Foreskin fibroblast (primary cell): ENCODE measurements at places on chromosomes 7 and 10.

GRCh38 chr7:47617131-47617530 is 35.2 kb upstream of the TNS3 start:
- no peak for DNase-seq

GRCh38 chr7:36190447-36191291 is 37.6 kb downstream of the EEPD1 start:
- no peak for DNase-seq

GRCh38 chr10:92575961-92576360 is 2.1 kb upstream of the IDE start:
- DNase-seq = peak; percentile 46

- DNase-seq = peak; percentile 96
These were observed 23.6 kb downstream of the DDIT4 start for GRCh38 chr10:72297281-72297804.

DNA sequence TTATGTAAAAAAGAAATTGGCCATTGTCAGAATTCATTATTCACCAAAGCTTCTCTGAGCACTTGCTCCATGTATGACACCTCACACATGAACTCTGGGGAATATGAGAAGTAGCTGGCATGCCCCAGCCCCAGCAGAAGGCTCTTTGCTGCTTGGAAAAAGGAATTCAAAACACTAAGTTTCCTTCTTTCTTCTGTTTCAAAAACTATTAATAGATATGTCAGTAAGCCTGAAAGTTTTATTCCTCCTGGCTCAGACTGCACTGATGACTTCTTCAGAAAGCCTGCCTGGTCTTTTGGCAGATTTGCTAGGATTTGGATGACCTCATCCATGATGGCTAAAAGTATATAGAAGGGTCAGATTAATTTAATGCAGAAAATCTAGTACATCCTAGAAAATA is 511.0 kb downstream of the GFRA1 start:
- DNase-seq = peak; percentile 83

DNA sequence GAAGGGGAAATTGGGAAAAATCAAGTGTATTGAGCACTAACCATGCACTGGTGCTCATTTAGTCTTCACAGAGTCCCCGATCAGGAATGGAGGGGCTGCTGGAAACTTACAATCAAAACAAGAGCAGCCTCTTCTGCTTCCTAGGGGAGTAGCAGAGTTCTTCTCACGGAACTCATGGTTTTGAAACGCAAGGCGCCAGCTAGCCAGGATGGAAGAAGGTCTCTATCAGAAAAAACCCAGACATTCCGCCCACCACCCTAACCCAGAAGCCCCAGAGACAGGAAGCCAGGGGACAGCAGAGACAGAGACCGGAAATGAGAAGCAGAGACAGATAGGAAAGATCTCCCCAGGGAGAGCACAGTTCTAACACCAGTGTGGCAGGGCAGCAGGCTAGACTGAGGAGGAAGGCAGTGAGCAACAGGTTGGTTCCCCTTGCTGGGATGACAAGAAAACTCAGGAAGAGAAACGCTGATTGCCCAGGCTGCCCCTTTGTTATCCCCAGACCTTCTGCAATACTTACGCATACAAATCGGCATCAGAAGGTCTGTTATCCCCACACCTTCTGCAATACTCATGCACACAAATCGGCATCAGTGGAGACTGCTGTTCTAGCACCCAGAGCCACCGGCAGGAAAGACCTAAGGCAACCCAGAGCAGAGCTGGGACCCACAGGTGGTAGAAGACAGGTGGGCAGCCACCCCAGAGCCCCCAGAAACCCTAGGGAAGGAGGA is 99.2 kb downstream of the CPXM2 start:
- DNase-seq = no peak

- no peak for DNase-seq
These were observed 90.4 kb downstream of the TAF3 start for GRCh38 chr10:7908541-7909210.

GRCh38 chr7:158075633-158076001 is 512.0 kb downstream of the PTPRN2 start:
- no peak for DNase-seq

DNA sequence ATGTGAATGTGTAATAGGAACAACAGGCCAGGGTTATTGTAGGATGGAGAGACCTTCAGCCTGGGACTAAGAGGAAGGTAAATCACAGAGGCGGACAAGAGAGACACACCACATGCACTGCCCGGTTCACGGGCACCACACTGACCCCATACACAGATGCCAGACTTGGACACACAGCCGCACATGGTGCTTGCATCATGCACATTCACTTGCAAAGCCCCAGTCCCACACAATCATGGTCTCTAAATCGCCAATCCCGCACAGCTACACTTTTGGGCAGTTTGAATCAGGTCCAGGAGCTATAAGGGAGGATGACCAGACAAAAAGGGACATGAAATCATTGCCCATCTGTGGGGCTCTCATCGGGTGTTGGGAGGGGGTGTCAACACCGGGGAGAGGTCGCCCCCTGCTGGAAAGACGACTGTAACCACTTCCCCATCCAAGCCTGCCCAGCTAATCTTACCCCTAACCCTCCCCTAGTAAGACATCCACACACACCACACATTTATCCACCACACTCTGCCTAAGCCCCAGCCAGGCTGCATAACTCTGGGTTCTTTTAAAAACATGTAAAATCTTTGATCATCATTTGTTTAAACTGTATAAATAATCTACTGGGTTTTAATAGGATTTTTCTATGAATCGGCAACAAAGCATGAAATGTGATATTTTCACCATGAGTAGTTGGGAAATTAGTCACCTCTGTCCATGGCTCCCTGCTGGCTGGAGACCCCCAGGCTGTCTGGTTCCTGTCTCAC is 40.5 kb upstream of the SLF2 start:
- DNase-seq = peak; percentile 48

GRCh38 chr10:119663866-119664698 is 12.9 kb downstream of the BAG3 start:
- DNase-seq = peak; percentile 43

GRCh38 chr10:3104251-3104918 is 37.0 kb downstream of the PFKP start:
- no peak for DNase-seq

DNA sequence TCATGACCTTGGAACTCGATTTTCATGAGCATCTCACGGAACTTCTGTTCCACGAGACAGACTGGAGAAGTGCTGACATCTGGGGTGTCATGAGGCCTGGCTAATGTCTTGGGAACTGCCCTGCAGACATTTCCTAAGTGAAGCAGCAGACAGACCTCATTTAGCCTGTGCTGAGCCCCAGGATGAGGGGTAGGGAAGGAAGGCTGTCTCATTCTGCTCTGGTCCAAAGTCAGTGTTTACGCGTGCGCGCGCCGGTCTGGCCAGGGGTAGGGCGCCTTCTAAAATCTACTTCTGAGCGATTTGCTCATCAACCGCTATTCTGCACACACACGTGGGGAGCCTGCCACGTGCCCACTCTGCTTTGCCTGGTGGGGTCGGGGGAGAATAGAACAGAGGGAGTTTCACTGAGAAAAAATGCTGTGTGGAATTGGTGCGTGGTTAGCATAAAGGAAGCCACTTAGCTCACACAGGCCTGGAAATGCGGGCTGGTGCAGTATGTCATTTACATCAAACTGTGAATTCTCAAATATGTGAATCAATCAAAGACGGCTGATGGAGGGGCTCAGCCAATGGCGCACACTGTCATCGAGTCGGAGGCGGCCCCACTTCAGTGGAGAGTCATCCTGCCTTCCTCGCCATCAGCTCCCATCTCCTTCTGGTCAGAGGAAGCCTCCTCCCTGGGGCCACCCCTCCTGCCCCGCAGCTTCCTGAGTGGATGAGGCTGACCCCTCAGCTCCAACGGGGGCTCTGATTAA is 335.1 kb downstream of the ADARB2 start:
- DNase-seq = no peak

- DNase-seq = no peak
These were observed 73.5 kb downstream of the HERC4 start for GRCh38 chr10:68001539-68001938.

GRCh38 chr10:8314486-8314885 is 260.0 kb downstream of the GATA3 start:
- DNase-seq = no peak
